ENCODE measurements at places on chromosomes 7 and 10.

DNA sequence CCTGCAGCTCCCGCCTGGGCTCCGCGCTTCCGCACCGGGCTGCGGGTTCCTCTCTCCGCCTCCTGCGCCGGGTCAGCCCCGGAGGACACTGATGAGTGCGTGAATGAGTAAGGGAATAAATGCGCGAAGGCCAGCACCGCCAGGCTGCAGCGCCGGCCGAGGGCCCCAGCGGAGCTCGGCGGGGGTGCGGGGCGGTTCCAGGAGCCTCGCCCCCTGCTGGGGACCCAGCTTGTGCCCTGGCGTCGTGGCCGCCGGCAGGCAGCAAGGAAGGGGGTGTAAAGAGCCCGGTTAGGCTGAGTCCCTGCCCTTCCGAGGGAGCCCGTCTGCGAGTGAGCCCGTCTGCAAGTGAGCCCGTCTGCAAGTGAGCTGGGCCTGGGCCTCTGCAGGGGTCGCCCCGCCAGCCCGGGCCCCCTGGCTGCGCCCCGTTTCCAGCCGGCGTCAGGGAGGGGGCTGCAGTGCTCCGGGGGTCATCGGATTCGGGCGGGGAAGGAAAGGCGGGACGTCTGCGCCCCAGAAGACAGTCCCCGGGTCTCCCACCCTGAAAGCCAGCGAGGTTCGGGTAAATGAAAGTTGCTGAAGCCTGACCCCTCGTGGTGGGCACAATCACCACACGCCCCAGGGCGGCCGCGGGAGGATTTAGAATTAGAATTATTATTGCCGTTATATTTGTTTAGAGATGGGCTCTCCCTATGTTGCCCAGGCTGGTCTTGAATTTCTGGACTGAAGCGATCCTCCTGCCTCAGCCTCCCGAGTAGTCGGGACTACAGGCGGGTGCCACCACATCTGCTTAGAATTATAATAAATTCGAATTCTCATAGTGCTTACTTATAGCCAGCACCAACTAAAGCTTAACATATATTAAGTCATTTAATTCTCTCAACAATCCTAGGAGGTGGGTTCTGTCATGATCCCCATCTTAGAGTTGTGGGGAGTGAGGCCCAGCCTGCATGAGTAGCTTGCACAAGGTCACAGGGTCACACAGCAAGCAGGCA, 8.6 kb upstream of the CRYGN start:
- DNase-seq = peak; percentile 81

DNA sequence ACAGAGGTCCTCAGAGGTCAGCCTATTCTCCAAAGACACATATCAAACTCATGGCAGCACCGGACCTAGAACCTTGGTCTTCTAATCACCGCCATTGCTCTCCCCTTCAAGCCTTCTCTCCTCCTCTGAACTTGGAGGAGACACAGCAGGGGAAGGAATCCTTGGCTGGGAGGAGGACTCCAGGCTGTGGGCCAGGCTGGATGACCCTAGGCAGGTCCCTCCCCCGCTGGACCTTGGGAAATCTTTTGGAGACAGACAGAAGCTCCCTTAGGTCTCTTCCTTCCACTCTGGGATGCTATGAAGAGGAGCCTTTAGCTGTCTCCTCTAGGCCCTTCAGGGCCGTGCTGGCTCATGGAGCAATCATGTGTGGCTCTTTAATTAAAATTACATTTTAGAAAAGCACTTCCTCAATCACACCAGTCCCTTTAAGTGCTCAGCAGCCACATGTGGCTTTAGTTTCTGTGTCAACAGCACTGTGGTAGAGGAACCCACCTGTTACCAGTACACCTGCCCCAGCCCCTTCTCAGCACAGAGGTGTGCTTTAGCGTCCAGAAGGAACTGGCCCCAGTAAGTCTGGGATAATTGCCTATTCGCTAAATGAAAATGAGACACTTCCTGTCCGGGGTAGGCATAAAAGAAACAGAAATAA, 238.2 kb downstream of the CELF2 start:
- DNase-seq = no peak

GRCh38 chr7:132756484-132756990, 180.3 kb upstream of the PLXNA4 start:
- DNase-seq = no peak

GRCh38 chr7:73933091-73933490, 72.1 kb downstream of the TMEM270 start:
- no peak for DNase-seq

- DNase-seq = peak; percentile 6
Observed at GRCh38 chr10:129511086-129511485, 44.0 kb downstream of the MGMT start.

DNA sequence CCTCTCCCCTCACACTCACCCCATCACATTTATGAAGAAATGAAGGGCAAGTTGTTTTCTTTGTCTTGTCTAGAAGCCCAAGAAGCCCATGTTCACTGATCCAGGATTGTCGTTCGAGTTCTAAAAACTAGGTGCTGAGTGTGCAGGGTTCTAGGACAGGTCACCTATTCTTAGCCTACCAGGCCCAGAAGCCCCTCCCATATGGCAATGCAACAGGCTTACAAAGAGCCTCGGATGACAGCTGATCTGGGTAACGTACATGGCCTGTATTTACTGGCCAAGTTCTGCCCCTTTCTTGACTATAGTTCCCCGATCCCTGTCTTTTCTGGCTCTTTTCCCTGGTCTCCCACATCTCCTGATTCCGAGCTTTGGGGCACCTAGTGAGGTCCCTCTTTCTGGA, 160.9 kb downstream of the FZD1 start:
- no peak for DNase-seq

GRCh38 chr10:130017631-130018022, 53.6 kb upstream of the EBF3 start:
- DNase-seq = no peak

DNA sequence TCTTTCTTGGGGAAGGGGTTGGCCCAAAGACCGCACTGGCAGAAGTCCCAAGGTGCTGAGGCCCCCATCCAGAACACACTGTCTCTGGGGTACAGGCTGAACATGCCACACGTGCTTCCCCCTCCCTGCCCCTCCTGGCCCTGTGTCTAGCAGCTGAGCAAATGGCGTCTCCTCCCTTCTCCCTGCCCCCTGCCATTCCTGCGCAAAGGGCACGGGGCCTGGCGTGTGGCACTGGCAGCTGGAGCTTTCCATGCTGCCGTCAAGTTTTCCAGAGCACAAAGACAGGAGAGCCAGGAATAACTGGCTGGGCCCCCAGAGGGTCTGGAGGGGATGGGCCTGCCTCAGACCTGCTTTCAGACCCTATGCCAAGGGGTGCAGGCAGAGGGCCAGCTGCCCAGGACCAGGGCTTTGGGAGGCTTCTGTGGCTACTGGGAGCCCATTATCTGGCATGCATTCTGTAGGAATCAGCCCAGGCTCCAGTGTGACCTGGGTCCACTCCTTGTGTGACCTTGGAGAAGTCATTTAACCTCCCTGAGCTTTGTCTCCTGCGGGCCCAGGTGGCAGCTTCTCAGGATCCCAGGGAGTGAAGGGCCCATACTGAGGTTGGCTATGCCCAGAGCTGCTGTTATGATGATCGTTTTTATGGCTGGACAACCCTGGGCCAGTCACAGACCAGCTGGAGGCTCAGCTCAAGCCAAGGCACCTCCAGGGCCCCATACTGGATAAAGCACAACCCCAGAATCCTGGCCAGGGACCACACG, 710 bp upstream of the LDB3 start:
- DNase-seq = no peak

- no peak for DNase-seq
Observed at GRCh38 chr7:125357676-125358455, 428.2 kb upstream of the POT1 start.

DNA sequence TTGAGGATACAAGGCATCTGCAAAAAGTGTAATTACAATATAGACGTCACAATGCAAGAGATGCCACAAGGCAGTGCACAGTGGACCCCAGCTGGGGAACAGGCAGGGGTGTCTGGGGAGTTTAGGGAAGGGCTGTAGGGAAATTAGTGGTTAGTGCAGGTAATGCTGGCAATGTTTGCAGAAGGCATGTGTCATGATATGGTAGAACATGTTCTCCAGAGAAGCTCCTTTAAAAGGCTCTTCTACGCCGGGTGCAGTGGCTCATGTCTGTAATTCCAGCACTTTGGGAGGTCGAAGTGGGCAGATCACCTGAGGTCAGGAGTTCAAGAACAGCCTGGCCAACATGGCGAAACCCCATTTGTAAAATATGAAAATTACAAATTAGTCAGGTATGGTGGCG, 98.0 kb downstream of the JCAD start:
- DNase-seq = no peak

DNA sequence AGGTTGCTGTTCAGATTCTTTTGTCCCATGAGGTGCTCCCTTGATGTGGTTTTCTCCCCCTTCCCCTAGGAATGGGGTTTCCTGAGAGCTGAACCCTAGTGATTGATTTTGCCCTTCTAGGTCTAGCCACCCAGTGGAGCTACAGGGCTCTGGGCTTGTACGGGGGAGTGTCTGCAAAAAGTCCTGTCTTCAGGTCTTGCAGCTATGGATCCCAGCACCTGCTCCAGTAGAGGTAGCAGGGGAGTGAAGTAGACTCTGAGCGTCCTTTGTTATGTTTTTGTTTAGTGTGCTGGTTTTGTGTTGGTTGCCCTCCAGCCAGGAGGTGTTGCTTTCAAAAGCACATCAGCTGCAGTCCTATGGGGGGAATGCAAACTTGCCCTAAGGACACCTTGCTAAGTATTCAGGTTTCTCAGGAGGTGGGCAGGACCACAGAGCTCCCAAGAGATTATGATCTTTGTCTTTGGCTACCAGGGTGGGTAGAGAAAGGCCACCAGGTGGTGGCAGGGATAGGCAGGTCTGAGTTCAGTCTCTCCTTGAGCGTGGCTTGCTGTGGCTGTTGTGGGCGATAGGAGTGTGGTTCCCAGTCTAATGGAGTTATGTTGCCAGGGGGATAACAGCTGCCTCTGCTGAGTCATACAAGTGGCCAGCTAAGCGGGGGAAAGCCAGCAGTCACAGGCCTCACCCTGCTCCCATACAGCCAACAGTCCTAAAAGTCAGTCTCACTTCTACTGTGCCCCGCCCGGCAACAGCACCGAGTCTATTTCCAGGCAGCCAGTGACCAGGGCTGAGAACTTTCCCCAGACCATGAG, 92.4 kb upstream of the JCAD start:
- DNase-seq = no peak

DNA sequence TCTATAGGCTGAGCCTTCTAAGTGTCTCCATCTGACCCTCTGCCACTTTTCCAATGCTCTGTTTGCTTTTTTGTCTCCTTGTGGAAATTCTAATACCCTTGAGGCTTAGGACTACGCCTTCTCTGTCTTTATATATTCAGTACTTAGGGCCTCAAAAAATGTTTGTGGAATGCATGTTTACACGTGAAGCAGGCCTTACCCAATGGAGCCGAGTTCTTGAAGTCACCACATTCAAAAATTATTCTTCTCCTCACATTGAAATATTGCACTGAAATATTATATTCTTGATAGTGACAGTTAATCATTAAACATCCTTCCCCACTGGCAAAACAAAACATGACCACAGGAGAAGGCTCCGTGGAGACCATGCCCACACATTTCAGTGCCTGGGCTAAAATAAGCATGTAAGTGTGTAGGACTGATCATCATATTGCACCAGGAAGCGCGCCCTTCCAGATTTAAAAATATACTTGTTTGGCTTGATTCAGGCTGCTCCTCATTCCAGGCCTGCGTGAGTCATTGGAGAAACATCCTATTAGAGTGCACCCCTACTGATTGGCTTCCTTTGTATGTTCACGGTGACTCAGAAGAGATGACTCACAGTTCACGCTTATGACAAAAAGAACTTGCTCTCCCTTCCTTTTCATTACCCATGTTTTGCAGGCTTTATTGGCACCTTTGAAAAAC, 307.4 kb upstream of the AOAH start:
- DNase-seq = peak; percentile 85

GRCh38 chr10:23099816-23100215, 4.4 kb downstream of the MSRB2 start:
- no peak for DNase-seq

- DNase-seq = no peak
Observed at GRCh38 chr10:3950676-3951275, 165.8 kb upstream of the KLF6 start.

GRCh38 chr7:51111241-51111940, 205.2 kb downstream of the COBL start:
- DNase-seq = no peak
